ENCODE measurements at places on chromosomes 1 and 21.

GRCh38 chr1:162128693-162129356 is 59.3 kb downstream of the NOS1AP start:
- DNase-seq: no peak

GRCh38 chr1:226233293-226233692 is 9.8 kb downstream of the MIXL1 start:
- no peak for DNase-seq

- DNase-seq: no peak
These were observed 9.9 kb downstream of the KCNJ15 start for GRCh38 chr21:38266732-38267131.

DNA sequence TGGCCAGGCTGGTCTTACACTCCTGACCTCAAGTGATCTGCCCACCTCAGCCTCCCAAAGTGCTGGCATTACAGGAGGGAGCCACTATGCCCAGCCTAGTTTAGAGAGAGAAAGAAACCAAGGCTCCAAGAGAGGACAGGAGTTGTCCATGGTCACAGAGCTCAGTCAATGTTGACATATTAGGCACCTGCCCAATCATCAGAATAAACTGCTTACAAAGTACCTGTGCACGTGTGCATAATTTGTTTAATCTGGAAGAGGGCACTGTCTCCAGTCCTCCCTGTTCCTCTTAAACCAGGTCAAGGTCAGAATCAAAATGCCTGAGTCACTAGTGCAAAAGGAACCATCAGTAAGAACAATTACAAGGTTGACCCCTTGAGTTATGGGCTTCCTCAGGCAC is 20.3 kb upstream of the MPZL1 start:
- DNase-seq: no peak

- no peak for DNase-seq
These were observed 11.3 kb downstream of the C1orf116 start for GRCh38 chr1:207021139-207021861.

DNA sequence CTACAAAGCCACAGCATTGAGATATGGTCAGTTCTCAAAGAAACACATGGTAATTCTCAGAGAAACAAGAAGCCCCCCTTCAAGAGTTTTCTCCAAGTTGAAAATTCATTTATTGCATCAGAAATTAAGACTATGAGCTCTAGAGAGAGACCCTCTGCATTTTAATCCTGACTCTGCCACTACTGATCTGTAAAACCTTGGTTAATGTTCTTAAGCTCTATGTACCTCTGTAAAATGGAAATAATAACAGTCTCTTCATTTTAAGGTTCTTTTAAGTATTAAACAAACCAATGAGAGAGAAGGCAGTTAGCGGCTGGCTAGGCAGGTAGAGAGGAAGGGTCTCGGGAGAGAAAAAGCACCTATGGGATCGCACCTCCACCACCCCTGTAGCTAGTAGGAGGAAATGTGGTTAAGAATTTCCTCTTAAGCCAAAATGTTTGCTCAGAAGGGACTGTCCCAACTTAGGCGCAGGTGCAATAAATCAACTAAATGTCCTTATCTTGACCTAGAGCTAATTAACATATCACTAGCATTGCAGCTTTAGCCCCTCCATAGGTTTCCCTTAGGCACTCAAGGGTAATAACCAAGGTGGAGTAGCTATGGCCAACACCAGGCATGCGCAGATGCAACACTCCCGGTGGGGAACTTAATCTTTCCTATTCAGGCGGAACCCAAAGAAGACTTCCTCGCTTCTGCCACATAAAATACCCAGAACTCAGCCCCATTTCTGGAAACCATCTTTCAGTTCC is 1685.4 kb downstream of the MRPL39 start:
- no peak for DNase-seq

DNA sequence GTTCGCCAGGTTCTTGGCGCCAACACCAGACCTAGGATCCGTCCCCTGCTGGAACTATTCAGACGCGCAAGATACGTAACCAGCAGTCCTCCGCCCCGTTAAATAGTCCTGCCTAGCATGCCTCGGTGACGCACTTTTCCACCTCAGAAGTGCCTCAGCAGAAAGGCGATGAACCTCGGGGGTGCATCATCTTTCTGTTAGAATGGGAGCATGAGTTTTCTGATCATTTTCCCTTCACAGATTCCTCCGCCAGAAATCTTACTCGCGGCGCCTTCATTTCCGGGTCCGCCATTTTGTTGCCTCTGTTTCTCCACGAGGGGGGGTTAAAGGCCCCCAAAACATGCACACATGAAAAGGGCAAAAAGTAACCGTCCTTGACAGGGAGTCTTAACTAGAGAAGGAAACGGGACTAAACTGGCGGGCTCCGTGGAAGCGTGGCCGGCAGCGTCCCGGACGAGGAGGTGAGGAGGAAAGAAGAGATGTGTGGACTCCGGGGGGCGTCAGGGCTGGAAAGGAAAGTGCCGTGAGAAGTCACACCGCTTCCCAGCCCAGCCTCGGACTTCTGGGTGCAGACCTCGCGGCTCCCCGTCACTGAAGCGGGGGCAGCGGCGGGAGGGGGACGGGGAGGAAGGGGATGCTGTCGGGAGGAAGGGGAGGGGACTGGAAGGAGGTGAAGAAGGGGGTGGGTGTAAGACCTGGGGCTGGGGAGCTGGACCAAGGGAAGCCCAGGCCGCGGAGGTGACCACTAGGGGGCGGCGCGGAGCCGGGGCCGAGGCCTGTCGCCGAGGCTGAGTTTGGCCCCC is at the start of gene GABPB2:
GABPB2 (plus strand) TSS at position 288 of the 803 bp plus-strand sequence. CDS start 17,429 bp downstream, outside the sequence.
- DNase-seq: peak; percentile 84

GRCh38 chr1:27357281-27358037 is 9.3 kb downstream of the MAP3K6 start:
- DNase-seq: peak; percentile 75

GRCh38 chr1:53256511-53257453 is 18.5 kb upstream of the MAGOH start:
- DNase-seq: no peak

GRCh38 chr1:185663771-185664296 is 70.4 kb upstream of the HMCN1 start:
- DNase-seq: no peak

- no peak for DNase-seq
These were observed 54.9 kb downstream of the ENAH start for GRCh38 chr1:225597926-225598575.

- DNase-seq: no peak
These were observed at the start of gene OR10J5 for GRCh38 chr1:159535907-159536306. TSS of gene OR10J5 (minus strand) at chr1:159536007. CDS start at chr1:159536007, 0 bp downstream.

- DNase-seq: no peak
These were observed 1.3 kb downstream of the CADM3 start for GRCh38 chr1:159172614-159173291.

DNA sequence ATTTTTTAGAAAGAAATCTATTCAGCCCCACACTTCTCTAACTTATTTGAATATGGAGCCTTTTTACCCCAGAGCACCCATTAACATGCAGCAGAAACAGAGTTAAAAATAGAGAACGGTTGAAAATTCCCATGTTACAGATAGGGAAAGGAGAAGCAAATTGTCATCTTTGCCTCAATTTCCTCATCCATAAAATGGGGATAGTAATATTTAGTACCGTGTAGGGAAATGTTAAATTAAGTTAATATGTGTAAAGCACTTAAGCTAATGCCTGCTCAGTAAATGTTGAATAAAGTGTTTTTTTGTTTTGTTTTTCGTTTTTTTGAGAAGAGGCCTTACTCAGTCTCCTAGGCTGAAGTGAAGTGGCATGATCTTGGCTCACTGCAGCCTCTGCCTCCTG is 50.3 kb downstream of the NAV1 start:
- DNase-seq: no peak

DNA sequence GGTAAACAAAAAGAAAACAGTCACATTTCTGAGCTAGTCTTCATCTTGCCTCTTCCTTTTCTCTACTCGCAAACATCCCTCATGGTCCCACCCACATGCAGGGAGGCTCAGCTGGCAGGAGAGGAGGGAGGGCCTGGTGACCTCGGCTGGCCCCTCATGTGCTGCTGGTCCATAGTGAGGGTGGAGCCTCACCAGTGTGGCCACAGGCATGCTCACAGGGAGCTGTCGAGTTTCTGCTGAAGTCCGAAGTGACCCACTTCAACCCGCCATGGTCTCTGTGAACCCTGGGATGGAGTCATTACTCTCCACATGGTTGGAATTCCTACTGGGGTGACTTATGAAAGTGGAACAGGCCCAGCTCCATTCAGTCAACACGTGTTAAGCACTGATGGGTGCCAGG is 253.4 kb downstream of the RHOU start:
- no peak for DNase-seq

- no peak for DNase-seq
These were observed 5.1 kb upstream of the GJA4 start for GRCh38 chr1:34787461-34788420.

- no peak for DNase-seq
These were observed 35.9 kb downstream of the CD46 start for GRCh38 chr1:207787776-207788175.

GRCh38 chr1:145708063-145708462 is 895 bp upstream of the PDZK1 start:
- no peak for DNase-seq

- no peak for DNase-seq
These were observed 7.3 kb downstream of the PFKL start for GRCh38 chr21:44306936-44307704.

DNA sequence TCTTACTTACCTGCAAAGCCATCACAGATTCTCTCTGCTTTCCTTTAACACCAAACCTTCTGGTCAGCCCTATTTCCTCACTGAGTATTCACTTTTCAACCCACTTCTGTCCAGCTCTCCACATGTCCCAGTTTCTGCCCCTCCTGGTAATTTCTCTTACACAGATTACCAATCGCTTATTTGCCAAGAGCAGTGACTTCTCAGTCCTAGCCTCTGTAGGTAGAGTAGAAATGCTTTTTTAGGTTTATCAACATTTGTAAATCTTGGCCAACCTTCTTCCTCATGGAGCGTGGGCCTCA is 33.6 kb upstream of the LRRC8C start:
- no peak for DNase-seq

GRCh38 chr1:24932725-24933294 is 2.7 kb upstream of the RUNX3 start:
- DNase-seq: no peak

DNA sequence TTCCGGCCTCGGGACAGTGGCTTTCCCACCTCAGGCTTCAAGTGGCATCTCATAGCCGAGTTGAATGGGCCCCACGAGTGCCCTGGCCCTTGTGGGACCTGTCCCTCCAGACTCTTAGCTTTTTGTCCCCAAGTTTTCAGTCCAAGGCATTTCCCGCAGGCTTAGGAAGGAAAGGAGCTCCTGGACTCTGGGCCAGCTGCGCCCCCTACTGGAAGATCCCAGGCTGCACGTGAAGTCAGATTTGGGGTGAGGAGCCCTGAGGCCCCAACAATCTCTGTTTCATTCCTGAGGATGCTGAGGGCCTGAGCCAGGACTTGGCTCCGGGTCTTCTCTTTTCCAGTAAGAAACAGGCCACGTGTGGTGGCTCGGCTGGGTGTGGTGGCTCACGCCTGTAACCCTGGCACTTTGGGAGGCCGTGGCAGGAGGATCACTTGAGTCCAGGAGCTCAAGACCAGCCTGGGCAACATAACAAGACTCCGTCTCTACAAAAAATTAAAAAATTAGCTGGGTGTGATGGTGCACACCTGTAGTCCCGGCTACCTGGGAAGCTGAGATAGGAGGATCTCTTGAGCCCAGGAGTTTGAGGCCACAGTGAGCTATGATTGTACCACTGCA is 67.4 kb downstream of the ARHGEF10L start:
- DNase-seq: peak; percentile 3

GRCh38 chr1:156638189-156638985 is 3.5 kb upstream of the BCAN start:
- DNase-seq: no peak

DNA sequence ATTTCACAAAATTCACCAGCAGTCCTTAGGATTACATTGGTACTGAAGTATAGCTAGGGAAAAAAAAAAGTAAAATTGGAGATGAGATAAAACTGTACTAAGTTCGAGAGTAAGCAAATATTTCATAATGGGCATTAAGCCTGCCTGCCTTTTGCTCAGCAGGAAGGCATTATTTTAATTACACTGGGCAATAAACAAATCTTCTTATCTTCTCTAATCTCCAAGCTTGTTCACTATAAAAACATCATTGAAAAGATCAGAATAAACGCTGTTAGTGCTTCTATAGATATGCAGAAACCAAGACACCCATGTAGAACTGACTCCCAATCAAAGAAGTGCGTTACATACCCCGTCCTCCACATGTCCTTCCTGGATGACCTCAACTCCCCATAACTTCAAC is 174.2 kb upstream of the CHODL start:
- DNase-seq: no peak

DNA sequence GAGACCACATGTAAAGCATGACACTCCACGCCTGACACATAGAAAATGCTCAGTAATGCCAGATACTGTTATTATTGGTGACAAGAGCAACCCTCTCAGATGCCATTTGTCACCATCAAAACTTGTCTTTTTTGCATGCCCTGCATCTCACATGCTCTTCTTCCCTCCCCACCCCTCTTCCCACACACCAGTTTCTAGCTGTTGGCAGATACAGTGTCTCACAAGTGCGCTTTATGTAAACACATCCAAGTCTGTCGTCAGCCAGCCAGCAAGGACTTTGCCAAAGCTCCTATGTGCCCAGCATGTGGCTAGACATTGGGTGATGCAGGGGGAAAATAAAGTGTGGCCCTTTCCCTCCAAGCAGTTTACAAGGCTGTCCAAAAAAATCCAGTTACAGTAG is 44.9 kb upstream of the EPHA8 start:
- no peak for DNase-seq

- no peak for DNase-seq
These were observed 120.4 kb downstream of the SIPA1L2 start for GRCh38 chr1:232509570-232509969.

DNA sequence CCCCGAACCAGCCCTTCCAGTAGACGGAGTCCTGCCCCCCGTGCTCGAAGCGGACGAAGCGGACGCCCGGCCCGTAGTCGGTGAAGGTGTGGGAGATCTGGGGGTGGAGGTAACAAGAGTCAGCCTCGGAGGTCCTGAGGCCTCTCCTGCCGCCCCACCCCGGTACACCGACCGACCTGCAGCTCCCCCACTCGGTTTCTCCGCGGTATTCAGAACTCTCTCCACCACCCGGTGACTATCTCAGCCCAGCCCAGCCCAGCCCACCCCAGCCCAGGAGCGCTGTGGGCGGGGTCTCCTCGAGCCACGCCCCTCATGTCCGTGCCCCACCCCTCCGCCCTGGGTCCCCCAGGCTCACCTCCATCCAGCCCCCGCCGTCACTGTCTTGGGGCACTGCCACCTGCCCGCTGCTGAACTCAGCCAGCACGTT is 5.5 kb downstream of the FBXO2 start:
- DNase-seq: peak; percentile 15
